ENCODE measurements at places on chromosomes 4 and X.

DNA sequence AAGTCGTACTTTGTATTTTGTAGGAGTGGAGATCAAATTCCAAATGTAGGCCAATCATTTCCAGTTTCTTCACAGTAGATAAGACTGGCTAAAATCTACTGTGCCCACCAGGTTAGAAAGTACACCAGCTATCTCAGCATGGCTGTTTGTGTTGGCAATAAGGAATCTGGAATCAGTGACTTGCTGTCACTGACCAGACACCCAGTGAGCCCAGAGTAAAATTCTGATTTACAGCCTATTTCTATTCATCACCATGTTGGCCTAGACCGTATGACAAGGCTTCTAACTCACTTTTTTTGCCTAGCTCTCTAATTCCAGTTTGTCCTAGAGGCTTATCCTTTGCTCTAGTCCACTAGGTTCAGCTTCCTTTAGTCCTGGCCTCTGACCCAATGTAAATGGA lies 25.4 kb downstream of the SMIM43 start:
- no peak for DNase-seq

GRCh38 chrX:153649178-153649914 lies 2.3 kb downstream of the DUSP9 start:
- no peak for DNase-seq

DNA sequence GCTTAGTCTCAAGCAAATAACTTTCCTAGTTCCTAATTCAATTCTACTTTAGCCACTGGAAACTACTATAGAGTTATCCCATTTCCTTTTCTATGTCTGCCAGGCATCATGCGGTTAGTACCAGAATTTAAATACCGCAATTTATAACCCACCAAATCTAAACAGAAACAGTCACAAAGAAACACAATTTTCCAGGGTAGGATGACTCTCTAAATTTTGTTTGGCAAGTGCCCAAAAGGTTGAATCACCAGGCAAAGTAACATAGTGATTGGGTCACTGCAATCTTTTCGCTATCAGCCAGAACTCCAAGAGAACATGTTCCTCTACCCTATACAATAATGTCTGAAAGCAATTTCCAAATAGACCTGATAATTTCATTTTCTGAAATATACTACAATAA lies 240.2 kb upstream of the GRIA3 start:
- DNase-seq, result no peak

- DNase-seq, result no peak
Measured at GRCh38 chr4:41358647-41359421, 102.1 kb downstream of the UCHL1 start.

GRCh38 chrX:43973249-43974099 lies at the start of gene NDP:
NDP (minus strand) TSS chrX:43973390; CDS start chrX:43958645, 14,745 bp downstream.
- DNase-seq, result no peak

DNA sequence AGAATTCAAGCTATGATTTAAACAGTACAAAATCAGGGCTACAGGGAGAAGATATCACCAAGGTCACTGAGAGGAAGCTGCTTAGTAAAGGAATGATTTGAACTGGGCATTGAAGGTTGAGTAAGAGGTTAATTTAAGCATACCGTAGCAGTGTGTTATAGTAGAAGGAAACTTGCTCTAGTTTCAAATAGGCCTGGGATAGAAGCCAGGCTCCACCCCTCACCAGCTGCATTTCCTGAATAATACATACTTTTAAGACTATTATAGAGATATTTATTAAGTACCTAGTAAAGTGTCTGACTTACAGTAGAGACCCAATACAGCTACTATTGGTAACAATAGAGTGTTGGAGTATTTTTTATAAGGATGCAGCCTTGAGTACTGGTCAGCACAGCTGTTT lies 118.0 kb upstream of the GLRA2 start:
- no peak for DNase-seq

DNA sequence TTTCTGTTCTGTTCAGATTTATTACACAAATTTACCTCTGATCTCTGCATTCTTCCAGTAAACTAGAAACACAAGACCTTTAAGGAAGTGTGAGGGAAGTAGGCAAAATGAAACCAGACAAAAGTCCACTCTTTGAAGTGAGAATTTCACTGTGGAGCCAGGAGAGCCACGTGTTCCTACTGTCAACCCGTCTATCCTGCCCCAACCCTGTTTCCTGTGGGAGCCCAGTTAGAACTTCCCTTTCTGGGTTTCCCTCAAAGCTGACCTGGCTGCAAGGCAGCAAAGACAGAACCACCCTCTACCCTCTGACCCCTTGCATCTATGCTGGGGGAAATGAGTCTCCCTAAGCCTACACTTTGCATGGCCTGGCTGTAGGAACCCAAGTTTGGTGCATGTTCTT lies 40.0 kb downstream of the TMEM144 start:
- DNase-seq, result no peak

GRCh38 chr4:98801259-98801725 lies 127.6 kb downstream of the EIF4E start:
- no peak for DNase-seq

GRCh38 chr4:57460967-57461366 lies 350.8 kb upstream of the IGFBP7 start:
- no peak for DNase-seq

GRCh38 chr4:149344436-149344835 lies 471.2 kb downstream of the IQCM start:
- no peak for DNase-seq

- no peak for DNase-seq
Measured at GRCh38 chr4:140372751-140373327, 607 bp upstream of the SCOC start.

DNA sequence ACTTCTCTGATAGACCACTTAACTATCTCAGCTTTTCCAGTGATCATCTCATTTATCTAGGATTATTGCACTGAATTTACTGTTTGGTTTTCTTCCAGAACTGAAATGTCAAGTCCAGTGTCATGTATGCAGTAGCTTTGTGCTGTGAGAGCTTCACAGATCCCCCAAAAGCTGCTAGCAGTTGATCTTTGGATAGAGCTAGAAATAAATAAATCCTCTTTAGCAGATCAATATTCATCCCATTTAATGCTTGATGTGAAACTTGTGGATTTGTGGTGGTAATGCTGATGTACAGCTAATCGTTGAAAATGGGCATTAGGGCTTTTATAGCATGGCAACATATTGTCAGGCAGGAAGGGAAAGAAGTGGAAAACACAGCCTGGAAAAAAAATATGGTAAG lies 509.6 kb upstream of the FAM241A start:
- no peak for DNase-seq

- DNase-seq, result no peak
Measured at GRCh38 chrX:110965409-110966090, 130.4 kb upstream of the PAK3 start.

DNA sequence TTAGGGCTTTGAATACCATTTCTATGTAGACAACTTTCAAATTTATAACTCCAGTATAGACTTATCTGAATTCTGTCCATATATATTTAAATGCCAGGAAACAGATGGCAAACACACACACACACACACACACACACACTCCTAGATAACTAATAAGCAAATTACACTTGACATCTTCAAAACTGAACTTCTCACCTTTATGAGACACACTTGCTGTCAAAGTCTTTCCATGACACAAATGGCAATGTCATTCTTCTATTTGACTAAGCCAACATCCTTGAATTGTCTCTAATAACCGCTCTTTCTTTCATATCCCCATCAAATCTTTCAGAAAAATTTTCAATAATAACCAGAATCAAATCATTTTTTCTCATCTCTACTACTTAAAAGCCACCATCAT lies 402.4 kb downstream of the PCDH18 start:
- no peak for DNase-seq

- DNase-seq, result no peak
Measured at GRCh38 chr4:55675196-55675793, 39.2 kb upstream of the NMU start.

DNA sequence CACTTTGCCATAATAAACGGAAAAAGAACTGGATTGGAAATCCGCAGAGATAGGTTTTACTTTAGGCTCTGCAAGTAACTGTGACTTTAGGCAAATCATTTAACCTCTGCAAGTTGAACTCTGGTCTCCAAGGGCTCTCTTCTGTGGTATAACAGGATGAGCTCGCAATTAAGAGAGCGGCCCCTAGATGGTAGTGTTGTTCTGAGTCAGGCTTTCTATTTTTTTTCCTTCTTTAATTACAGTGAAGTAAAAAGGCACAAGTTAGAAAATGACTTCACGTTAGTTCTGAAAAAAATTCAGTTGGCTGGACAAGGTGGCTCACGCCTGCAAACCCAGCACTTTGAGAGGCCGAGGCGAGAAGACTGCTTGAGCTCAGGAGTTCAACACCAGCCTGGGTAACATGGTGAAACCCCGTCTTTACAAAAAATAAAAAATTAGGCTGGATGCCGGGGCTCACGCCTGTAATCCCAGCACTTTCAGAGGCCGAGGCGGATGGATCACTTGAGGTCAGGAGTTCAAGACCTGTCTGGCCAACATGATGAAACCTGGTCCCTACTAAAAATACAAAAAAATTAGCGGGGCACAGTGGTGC lies 18.0 kb downstream of the RPS3A start:
- peak; percentile 31 for DNase-seq

DNA sequence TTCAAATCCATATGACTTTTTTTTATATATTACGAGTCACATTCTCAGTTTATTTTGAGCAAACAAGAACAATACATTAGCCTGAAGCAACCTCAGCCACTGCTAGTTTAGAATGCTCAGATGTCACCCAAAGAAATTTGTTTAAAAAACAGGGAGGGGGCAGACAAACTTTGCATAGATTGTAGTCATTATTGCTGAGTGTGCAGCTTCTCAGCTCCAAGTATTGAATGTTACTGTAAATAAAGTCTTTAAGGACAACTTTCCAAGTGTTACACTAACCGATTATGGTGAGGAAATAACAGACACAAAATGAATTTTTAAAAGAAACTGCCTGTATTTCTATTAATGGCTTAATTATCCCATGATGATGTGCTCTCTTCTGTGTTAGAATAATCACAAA lies 519.5 kb upstream of the GALNT7 start:
- DNase-seq, result no peak

- DNase-seq, result no peak
Measured at GRCh38 chr4:37463033-37463856, 218.7 kb downstream of the NWD2 start.

GRCh38 chr4:93743022-93743421 lies 85.5 kb upstream of the ATOH1 start:
- no peak for DNase-seq

GRCh38 chr4:2746891-2747695 lies 9.0 kb downstream of the TNIP2 start:
- no peak for DNase-seq

GRCh38 chrX:21865436-21865835 lies 9.6 kb downstream of the YY2 start:
- no peak for DNase-seq

DNA sequence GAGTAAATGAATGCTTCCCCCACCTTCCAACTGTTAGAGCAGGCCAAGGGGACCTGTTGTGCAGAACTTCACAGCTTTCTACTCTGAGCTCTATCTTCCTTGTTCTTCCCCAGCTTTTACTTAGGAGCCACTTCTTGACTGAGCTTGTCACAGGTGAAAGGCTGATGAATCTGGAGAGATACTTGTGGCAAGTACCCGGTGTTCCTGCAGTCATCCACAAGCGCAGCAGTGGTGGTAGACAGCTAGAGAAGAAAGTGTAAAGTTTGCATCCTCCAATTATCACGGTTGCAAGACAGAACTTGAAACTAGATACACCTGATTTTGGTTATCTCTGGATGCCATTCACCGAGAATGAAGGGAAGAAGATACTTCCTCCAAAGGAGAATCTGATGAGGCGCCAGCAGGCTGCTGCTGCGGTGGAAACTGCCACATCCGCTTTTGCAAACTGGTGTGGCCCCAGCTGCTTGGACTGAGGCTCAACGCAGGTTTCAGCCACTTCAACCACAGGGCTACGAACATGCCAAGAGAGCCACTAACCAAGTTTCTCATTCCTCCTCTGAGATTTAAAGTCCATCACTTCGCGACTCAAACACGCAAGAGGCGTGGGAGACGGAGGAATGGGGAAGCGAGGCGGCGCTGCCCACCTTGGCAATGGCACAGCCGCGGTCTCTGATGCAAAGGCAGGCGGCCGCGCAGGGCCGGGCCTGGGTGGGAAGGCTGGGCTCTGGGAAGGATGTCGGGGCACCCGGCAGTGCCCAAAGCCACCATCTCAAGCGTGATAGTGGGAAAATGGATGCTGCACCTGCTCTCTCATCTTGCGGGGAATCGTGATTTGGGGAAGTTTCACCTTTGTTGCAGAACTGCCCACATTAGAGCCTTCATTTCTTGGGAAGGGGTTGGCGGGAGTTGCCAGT lies 1.3 kb upstream of the FHIP1A start:
- DNase-seq, result no peak

GRCh38 chr4:129152350-129152749 lies 56.4 kb downstream of the C4orf33 start:
- no peak for DNase-seq

GRCh38 chr4:8858701-8859210 lies 12.9 kb downstream of the HMX1 start:
- no peak for DNase-seq

DNA sequence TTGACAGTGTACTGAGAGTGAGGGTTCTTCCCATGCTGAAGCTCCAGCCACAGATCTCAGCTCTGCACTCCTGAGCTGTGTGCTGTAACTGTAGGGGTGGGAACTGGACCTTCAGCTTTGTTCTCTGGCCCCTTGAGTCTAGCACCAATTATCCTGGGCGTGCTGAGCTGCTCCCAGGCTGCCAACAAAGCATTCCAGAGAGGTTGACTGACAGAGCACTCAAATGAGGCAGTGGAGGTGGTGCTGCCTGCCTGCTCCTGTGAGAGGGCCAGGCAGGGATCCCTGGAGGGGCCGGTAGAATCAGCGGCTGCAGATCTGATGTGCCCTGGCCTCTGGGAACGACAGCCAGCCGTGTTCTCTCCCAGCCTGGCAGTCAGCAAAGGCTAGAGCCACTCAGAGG lies 375.7 kb upstream of the AADAT start:
- DNase-seq, result no peak

- DNase-seq, result no peak
Measured at GRCh38 chr4:17722356-17722700, 59.1 kb downstream of the FAM184B start.

GRCh38 chr4:37976507-37976906 lies 16.3 kb downstream of the PTTG2 start:
- DNase-seq, result no peak

- no peak for DNase-seq
Measured at GRCh38 chr4:166839615-166840251, 394.6 kb downstream of the SPOCK3 start.

- no peak for DNase-seq
Measured at GRCh38 chr4:107877361-107877760, 52.6 kb downstream of the SGMS2 start.

GRCh38 chr4:123819362-123820035 lies 422.9 kb downstream of the SPRY1 start:
- DNase-seq, result no peak

DNA sequence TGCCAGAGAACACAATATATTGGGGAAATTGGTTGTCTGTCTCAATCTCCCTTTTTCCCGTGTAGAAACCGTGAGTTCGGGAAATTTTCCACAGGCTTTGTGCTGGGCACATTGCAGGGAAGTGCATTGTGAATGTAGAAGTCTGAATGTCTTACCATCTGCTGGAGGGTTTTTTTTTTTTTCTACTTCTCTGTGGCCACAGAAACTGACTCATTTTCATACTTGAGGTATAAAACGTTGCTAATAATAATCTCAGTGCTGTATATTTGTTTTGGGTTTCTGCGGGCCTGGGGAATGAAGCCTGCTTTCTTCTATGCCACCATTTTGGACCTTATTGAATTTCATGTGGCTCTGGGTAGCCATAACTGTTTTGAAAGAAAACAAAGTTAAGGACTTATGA lies 1001.2 kb downstream of the STIM2 start:
- no peak for DNase-seq

GRCh38 chr4:147765121-147765529 lies 33.2 kb downstream of the ARHGAP10 start:
- DNase-seq, result no peak

GRCh38 chr4:7034262-7035081 lies 8.7 kb upstream of the TADA2B start:
- no peak for DNase-seq

Data from NCI-H2081 treated with DMSO at 0.1 percent for 48 hours (cell line).